ENCODE measurements at places on chromosomes 4 and X. TPM values are rescaled to one million over a fixed set of nuclear protein-coding genes. Genes with fewer than 3 reads are reported as not detected.

Gene TASL
- not detected for total RNA-seq

Gene CT45A6
- not detected for total RNA-seq

Gene P2RY10
- total RNA-seq = not detected

Gene DUX4
- total RNA-seq = not detected

Gene NAT8L
- 12.5 TPM for total RNA-seq

Gene ARHGAP36
- not detected for total RNA-seq

Gene ZNF674
- 2.6 TPM for total RNA-seq

Gene BMX
- total RNA-seq = not detected

Gene EDNRA
- 0.30 TPM for total RNA-seq

Gene FHDC1
- total RNA-seq = 1.1 TPM

Gene SOX3
- not detected for total RNA-seq

Gene ANOS1
- 0.06 TPM for total RNA-seq

Gene ANK2
- total RNA-seq = 0.52 TPM

Gene TENM3
- 1.4 TPM for total RNA-seq

Gene CSAG2
- not detected for total RNA-seq

Gene ALAS2
- total RNA-seq = not detected

Gene HDX
- 2.0 TPM for total RNA-seq

Gene ZFP42
- not detected for total RNA-seq

Gene GLOD5
- total RNA-seq = not detected

Gene CACNA1F
- total RNA-seq = not detected

Gene SLC16A2
- total RNA-seq = 20.8 TPM

Gene FAM13A
- 7.5 TPM for total RNA-seq

Gene TECRL
- not detected for total RNA-seq

Gene TEX11
- total RNA-seq = not detected

Gene PDLIM3
- total RNA-seq = 0.13 TPM

Gene RBMXL3
- not detected for total RNA-seq

Gene TCEAL7
- total RNA-seq = not detected

Gene HAND2
- total RNA-seq = 0.55 TPM

Gene PIM2
- total RNA-seq = 8.8 TPM

Gene PCDH19
- total RNA-seq = 0.07 TPM

Gene SYNPO2
- 1.3 TPM for total RNA-seq

Gene TCEANC
- total RNA-seq = 1.3 TPM

Gene UGT8
- total RNA-seq = 0.10 TPM

Gene IL13RA1
- 58.6 TPM for total RNA-seq

Gene MAGED4
- 8.9 TPM for total RNA-seq

Gene DSPP
- total RNA-seq = not detected

Gene PPEF2
- total RNA-seq = not detected

Gene COL25A1
- total RNA-seq = not detected

Gene DMP1
- not detected for total RNA-seq

Gene UGT2A1
- total RNA-seq = not detected

Gene LONRF3
- 1.7 TPM for total RNA-seq

Gene SAT1
- total RNA-seq = 379 TPM

Gene PAGE5
- not detected for total RNA-seq

Gene SORBS2
- total RNA-seq = 0.89 TPM

Gene ALG13
- 52.5 TPM for total RNA-seq

Gene ADGRG2
- 8.7 TPM for total RNA-seq

Gene SCD5
- total RNA-seq = 8.2 TPM

Gene CXCL5
- total RNA-seq = 25.3 TPM

Gene NLRP2B
- not detected for total RNA-seq

Gene SPANXD
- not detected for total RNA-seq

Gene SPARCL1
- not detected for total RNA-seq

Gene FOXR2
- not detected for total RNA-seq

Gene FBXW7
- 7.8 TPM for total RNA-seq

Gene NAA11
- total RNA-seq = not detected

Gene USP53
- total RNA-seq = 10.6 TPM

Gene PRDM5
- 2.9 TPM for total RNA-seq

Gene TRIM60
- total RNA-seq = not detected

Gene SATL1
- not detected for total RNA-seq

Data from A549 treated with dexamethasone at 1 μM for 4 hours (cell line).